ENCODE measurements at places on chromosomes 2 and 18. TPM values are rescaled to one million over a fixed set of nuclear protein-coding genes. Genes with fewer than 3 reads are reported as not detected.

Gene AOX1
- total RNA-seq, result 2.8 TPM

DNA sequence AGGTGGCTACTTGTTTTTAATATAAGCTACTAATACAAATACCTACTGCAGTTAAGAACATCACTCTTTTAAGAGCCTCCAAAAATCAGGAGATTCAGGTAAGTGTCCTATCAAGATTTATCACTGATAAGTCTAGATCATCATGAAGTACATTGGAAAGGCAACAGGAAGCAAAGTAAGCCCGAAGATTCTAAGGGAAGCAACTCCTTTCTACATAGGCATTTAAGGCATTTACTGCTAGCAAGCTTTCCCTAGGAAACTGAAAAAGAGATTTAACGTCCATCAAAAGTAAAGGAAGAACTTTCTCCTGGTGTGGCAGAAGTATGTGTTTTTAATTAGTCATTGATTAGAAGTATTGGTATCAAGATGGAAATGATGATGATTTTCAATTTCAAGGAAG lies 3.7 kb downstream of the STK17B start:
- no peak for DNase-seq

Gene VRK2
- 21.4 TPM for total RNA-seq

Gene NAT8
- not detected for total RNA-seq

DNA sequence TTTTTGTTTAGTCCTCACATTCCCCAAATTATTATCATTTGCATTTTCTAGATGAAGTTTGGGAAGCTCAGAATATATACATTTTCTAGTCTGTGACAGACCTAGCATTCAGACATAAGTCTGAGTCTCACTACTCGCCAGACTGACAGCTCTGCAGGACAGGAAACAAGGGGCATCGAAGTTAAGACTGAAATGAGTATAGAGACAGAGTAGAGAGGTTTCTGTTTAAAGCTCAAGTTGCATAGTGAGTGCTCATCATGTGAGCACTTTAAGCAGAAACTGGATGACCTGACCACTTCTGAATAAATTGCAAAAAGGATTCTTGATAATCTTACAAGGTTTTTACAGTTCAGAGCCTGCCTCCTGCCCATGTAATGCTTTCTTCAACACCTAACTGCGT lies 1.1 kb downstream of the HADHB start:
- DNase-seq, result no peak

GRCh38 chr2:233411162-233411561 lies 56.9 kb downstream of the DGKD start:
- DNase-seq, result no peak

Gene VWC2L
- total RNA-seq, result 0.23 TPM

DNA sequence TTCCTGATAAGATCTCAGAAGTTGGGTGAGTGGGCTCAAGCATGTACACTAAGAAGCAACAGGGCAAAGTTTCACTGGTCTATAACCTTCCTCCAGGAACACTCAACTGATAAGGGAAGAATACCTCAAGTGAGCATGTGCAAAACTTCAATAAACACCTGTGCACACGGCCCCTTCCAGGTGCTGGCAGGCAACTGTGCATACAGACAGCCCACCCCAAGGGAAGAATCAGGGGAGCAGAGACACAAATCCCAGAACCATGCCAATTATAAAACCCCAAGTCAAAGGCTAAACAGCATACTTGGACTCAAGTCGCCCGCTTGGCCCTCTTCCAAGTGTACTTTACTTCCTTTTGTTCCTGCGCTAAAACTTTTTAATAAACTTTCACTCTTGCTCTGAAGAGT lies 85.9 kb upstream of the RTN4 start:
- no peak for DNase-seq

DNA sequence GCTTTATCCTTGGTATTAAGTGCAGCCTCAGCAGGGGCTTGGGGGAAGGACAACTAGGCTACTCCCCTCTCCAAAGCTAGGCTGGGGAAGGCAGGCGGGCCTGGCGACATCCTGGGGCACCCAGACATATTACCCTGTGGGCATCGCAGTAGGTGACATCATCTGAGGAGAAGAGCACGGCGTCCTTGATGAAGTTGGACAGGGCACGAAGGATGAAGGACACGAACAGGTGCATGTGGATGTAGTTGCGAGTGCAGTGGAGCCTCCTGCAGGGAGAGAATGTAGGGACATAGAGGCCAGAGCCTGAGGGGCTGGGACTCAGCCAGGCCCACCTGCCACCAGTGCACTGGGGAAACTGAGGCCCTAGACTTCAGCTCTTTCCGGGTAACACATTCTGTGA lies 32.3 kb downstream of the TMEM37 start:
- DNase-seq, result no peak

DNA sequence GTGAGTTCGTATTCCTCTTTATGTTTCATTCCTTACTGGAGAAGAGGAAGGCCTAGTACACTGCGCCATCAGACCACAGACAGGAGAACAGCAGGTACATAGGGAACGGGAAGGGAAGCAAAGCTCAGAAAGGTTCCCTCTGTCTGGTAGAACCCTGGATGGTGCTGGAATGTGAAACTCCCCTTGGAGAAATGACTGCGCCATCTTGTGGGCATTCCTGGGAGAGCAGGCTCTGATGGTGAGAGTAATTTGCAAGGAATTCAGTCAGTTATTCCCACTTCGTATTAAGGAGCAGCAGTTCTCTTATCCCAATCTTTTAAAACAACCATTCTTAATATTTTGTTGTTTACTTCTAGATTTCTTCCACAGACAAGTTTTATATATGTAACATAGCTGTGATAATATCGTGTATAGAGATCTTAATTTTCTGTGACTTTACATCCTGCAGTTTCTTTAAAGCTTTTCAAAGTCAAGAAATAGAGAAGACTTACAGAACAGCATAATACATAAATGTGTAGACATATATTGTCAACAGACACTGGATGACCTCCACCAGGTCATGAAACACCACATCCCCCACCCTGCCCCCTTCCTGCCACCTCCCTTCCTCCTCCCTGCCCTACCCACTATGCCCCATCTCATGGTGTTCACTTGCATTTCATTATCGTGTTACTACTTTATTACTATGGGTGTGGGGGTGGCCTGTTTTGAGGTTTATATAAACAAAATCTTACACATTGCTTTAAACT lies 83.9 kb downstream of the ARHGEF4 start:
- DNase-seq, result peak; percentile 93

DNA sequence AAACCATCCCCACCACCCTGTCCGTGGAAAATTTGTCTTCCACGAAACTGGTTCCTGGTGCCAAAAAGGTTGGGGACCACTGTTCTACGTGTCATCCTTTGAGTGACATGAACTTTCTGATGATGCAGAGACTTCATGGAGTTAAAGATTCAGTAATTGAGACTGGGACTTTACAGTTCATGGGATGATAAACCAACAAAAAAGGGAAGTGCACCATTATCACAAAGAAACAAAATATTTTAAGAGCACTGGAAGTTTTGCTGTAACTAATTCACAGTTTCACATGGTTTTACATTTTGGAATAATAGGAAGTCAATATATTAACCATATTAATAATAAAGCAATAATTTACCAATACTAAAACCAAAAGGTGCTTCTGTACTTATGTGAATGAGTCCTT lies 126.8 kb downstream of the AQP4 start:
- DNase-seq, result no peak

DNA sequence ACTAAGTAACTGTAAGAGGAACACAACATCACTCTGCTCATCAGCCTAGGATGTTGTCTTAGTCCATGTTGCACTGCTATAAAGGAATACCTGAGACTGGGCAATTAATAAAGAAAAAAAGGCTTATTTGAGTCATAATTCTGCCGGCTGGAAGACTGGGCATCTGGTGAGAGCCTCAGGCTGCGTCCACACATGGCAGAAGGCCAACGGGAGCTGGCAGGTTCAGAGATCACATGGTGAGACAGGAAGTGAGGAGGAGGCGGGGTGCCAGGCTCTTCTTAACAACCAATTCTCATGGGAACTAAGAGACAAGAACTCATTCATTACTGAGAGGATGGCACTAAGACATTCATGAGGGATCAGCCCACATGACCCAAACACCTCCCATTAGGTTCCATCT lies 46.8 kb downstream of the EPG5 start:
- no peak for DNase-seq

DNA sequence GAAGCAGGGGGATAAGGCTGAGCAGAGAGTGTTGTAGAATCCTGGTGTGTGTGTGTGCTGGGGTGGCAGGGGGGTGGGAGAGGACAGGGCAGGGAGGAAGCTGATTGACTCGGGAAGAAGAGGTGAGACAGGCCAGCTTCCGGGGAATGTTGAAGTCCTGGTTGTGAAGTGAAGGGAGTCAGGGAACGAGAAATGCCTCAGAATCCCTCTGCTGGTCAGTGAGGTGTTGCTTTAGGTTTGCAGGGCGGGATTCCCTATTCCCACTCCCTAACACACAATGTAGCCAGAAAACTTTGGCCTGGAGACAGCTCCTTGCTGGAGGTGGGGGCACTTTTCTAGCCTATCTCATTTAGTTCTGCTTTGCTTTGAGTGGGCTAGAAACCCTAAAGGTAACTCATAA lies 265.1 kb downstream of the HAUS1 start:
- DNase-seq, result no peak

Gene COL4A4
- 0.16 TPM for total RNA-seq

DNA sequence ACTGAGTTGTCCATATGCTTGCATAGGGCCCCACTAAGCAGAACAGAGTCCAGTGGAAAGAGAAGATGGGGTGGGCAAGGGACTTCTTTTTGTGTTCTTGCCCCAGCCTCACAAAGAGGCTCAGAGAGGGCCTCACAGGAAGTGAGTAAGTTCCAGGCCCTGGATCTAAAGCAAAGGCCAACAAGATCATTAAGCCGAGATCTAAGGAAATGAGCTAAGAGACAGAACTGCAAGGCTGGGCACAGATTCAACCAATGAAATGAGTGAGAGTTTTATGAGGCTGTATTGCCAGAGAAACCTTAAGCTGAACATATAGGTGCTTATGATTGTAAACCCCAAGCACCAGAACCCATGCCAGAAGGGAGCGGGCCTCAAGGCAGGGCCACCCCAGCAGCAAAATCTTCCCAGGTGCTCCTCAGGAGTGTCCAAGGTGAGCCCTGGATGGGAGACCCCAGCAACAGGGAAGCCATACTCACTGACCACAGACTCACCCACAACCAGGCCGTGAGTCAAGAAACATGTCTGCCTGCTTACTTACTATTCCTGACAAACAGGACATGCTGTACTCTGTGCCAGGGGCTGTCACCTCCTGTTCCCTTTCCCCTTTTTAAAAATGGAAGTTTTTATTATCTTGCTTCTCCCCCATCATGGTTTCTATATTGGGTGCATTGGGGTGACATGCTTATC lies 40.2 kb downstream of the SLC14A1 start:
- DNase-seq, result no peak

Gene SLC39A10
- total RNA-seq, result 72.7 TPM

DNA sequence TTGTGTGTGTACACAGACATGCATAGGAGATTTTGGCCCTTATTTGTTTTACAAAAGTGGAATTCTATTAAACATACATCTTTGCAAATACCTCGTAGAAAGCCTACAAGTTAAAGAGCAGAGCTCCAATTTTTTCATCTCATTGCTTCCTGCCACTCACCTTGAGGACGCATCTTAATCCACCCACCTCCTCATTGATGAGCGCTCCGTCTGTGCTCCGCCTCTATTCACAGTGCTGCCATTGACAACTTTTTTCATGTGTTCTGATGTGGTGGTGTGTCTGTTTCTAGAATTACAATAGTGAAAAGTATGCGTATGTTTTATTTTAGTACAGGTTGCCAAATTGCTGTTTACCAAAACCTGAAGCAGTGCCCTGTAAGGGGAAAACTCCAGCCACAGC lies 36.3 kb downstream of the NEURL3 start:
- DNase-seq, result no peak

Gene KCNG3
- total RNA-seq, result 0.07 TPM

Gene TSHZ1
- 6.9 TPM for total RNA-seq

Gene TOGARAM2
- not detected for total RNA-seq

- no peak for DNase-seq
These were observed 382.5 kb downstream of the CBLN2 start for GRCh38 chr18:72161691-72162090.

GRCh38 chr18:6605115-6605869 lies 124.2 kb upstream of the ARHGAP28 start:
- DNase-seq, result no peak

GRCh38 chr2:237920673-237921072 lies 46.1 kb upstream of the UBE2F start:
- DNase-seq, result no peak

GRCh38 chr2:112661656-112662305 lies 16.0 kb downstream of the SLC20A1 start:
- DNase-seq, result no peak

DNA sequence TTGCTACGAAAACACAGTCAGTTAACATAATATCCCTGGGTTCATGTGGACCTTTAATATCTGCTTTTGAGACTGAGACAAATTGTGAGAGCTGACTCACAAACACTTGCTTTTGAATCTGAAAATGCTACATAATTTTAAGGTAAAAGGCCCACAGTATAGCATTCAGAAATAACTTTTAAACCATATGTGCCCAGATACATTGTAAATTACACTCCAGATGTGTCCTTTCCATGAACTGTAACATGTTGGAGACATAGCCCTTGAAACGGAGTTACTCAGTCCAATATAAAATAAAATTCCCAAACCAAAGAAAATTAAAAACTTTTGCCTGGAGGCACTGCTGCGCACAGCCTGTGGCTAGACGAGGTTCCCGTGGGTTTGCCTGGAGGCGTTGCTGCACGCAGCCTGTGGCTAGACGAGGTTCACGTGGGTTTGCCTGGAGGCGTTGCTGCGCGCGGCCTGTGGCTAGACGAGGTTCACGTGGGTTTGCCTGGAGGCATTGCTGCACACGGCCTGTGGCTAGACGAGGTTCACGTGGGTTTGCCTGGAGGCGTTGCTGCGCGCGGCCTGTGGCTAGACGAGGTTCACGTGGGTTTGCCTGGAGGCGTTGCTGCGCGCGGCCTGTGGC lies 131.9 kb upstream of the ALKAL2 start:
- DNase-seq, result no peak

GRCh38 chr2:231300722-231301076 lies 94.8 kb upstream of the B3GNT7 start:
- DNase-seq, result no peak

DNA sequence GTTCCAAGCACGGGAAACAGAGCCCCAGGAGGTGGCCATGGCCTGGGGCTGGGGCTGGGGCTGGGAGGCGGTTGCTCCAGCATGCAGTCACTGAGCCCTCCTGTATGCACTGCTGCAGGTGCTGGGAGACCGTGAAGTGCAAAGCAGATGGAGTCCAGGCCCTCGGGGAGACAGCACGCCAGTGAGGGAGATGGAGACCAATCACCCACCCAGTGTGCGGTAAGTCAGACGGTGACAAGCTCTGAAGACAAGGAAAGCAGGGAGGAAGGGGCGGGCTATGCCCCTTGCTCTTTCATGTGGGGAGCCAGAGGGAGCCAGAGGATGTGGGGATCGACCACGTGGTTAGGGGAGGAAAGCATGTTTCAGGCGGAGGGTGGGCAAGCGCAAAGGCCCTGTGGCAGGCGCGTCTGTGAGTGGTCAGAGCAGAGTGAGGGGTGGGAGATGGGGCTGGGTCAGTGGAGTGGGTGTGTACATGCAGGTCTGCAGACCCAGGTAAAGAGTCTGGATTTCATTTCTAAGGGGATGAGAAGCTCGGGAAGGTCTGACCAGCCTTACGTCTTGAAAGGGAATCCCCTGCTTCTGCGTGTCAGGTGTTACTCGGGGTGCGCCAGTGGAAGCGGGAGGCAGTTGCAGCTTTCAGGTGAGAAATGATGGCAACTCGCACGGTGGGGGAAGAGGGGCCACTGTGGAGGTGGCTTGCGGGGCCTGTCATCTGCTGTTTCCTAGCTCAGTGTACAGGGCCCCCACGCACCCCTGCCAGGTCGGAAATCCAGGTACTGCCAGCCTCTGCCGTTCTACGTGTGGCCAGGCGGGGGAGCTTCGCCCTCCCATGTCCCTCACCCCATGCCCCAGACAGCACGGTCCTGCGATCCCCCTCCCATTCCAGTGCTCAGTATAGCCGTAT lies 19.4 kb downstream of the RRM2 start:
- DNase-seq, result no peak

Measured in neural crest cell (in vitro differentiated cells).